ENCODE measurements at places on chromosomes 5 and 9. TPM values are rescaled to one million over a fixed set of nuclear protein-coding genes. Genes with fewer than 3 reads are reported as not detected.

- DNase-seq = no peak
Measured at GRCh38 chr5:61438298-61438970, 106.4 kb downstream of the ZSWIM6 start.

DNA sequence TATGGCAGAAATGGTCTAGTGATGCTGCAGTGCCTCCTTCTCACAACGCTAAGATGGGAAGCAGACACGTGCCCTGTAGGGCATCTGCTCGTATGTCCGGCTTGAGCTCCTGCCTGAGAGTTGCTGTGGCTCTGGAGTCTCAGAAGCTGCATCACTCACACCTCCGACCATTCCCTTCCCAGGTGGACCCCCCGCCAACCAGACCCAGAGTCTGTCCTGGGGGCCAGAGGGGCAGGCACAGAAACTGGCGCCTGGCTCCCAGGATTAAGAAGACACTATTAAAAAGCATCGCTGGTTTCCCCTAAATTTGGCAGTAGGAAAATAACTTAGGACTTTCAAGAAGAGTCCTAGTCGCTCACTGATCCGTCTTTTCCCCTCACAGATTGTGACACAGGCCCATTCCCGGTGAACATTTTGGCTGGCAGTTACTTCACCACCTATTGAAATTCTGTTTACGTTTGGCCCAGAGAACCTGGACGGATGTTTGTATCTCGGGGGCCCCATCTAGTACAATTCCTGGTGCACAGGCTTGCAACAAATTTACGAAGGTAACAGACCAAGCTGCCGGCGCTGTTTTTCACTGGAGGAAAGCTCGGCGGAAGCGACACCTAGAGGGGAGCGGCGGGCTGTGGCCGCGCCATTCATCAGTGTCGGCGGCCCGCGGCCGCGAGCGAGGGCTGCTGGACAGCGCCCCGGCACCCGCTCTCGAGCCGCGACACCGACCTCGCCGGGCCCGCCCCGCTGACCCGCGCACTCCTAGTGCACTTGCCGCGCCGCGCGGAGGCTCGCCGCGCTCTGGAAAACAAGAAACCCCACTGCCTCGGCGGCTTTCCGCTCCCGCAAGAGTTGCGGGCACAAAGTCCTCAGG is 1.6 kb downstream of the FSTL4 start:
- peak; percentile 4 for DNase-seq

DNA sequence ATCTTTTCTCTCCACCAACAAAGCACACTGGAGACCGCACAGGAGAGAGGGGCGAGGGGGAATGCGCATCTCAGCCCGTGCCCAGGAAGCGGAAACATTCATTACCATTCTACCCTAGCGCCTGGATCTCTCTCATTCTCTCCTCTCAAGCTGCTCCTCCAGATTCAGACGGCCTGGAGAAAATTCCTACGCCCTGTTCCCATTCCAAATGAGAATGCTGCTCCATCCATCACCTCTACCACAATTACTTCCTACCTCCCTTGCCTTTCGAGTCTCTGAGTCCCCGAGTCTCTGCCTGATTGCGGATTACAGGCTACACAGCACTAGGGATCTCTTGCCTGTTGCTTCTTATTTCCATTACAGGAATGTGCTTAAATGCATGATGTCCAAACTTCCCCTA is 6.7 kb downstream of the DDX31 start:
- DNase-seq = no peak

- no peak for DNase-seq
Measured at GRCh38 chr9:69393425-69393824, 68.4 kb downstream of the ENTREP1 start.

DNA sequence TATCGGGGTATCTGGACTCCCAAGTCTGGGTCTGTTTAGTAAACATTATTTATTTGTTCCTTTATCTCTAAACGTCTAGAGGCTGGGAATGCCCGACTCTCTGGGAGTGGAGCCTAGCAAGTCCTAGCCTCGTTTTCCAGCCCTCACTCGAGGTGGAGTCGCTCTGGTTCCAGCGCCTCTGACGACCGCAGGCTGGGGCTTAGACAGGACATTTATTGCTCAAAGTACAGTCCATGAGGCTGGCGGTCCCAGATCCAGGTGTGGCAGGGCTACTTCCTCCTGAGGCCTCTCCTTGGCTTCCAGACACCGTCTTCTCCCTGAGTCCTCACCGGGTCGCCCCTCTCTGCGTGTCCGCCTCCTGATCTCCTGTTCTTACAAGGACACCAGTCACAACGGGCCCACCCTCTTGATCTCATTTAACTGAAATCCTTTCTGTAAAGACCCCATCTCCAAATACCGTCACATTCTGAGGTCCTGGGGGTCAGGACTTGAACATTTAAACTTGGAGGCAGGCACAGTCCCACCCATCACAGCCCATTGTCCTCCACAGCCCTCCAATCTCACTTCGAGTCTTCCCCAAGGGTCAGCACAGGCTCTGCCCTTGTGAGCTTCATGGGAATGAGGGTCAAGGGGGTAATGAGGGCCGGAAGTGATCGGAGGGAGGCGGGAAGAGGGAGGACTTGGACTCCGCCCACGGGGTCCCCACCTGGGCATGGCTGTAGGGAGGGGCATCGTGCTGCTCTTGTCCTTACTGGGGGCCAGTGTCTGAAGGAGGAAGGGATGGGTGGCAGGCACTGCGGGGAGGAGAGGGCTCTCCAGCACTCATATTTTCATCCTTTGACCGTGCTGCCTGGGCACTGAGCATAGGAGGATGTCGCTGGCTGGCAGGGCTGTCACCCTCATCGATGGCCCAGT is 12.2 kb upstream of the CLPTM1L start:
- no peak for DNase-seq

GRCh38 chr9:125486576-125486975 is 220.4 kb downstream of the MAPKAP1 start:
- DNase-seq = no peak

DNA sequence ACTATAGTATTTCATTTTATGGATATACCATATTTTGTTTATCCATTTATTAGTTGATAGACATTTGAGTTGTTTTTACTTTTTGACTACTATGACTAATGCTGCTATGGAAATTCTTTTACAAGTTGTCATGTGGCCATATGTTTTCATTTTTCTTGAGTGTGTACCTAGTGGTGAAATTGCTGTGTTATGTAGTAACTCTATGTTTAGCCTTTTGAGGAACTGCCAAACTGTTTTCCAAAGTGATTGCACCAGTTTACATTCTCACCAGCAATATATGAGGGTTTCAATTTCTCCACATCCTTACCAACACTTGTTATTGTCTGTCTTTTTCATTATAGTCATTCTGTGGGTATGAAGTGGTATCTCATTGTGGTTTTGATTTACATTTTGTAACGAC is 75.4 kb downstream of the GRIA1 start:
- DNase-seq = peak; percentile 75

GRCh38 chr5:151200913-151201595 is 22.8 kb downstream of the CCDC69 start:
- no peak for DNase-seq

GRCh38 chr9:137705906-137706305 is 87.1 kb downstream of the EHMT1 start:
- no peak for DNase-seq

- no peak for DNase-seq
Measured at GRCh38 chr9:34599546-34599945, 10.0 kb upstream of the CNTFR start.

GRCh38 chr5:177357459-177358351 is at the start of gene RGS14:
RGS14 (plus strand) TSS chr5:177357924; CDS start chr5:177358025, 101 bp downstream.
- peak; percentile 64 for DNase-seq

DNA sequence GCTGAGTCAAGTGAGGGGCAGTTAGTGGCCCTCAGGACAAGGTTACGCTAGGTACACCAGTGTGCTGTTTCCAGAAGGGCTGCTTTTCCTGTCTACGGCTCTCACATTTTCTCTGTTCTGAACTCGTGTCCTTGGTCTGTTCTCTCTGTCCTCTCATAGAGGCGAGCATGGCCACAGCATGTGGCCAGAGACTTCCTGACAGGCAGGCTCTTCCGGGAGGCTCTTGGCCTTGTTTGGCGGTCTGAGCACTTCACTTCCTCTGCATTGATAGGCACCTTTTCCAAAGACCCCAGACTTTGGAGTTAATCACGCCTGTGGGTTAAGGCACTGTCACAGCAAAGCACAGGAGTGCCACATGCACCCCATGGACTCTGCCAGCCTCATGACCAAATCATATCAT is 1.2 kb downstream of the CKMT2 start:
- no peak for DNase-seq

GRCh38 chr9:89165880-89166279 is 12.7 kb downstream of the SHC3 start:
- no peak for DNase-seq

DNA sequence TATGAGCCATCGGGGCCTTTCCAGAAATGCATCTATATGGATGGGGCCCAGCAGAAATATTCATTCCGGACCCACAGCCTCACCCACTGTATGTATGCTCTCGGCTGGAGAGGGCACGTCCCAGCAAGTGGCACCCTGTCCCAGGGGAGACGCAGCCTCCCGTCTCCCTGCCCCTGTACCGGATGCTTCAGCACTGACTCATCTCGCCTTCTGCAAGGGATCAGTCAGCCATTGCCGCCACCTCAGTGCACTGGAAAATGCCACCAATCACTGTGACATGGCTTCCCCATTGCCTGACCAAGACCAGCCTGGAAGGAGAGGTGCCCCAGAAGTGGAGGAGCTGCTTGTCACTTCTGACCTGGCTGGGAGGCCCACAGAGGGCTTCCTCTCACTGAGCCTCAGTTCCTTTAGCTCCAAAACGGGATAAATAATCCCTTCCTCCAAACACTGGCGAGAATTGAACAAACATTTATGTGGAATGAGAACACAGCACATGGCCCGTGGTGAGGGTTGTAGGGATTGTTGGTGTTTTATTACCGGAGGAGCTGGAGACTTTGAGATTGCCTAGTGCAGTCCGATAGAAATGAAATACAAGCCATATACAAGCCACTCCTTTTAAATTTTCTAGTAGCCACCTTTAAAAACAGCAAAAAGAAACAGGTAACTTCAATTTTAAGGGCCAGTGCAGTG is 43.9 kb upstream of the ORM1 start:
- DNase-seq = peak; percentile 45

GRCh38 chr9:7439355-7439995 is 360.1 kb downstream of the DMAC1 start:
- DNase-seq = peak; percentile 60

GRCh38 chr5:80246995-80247729 is 8.7 kb downstream of the SERINC5 start:
- DNase-seq = peak; percentile 99

DNA sequence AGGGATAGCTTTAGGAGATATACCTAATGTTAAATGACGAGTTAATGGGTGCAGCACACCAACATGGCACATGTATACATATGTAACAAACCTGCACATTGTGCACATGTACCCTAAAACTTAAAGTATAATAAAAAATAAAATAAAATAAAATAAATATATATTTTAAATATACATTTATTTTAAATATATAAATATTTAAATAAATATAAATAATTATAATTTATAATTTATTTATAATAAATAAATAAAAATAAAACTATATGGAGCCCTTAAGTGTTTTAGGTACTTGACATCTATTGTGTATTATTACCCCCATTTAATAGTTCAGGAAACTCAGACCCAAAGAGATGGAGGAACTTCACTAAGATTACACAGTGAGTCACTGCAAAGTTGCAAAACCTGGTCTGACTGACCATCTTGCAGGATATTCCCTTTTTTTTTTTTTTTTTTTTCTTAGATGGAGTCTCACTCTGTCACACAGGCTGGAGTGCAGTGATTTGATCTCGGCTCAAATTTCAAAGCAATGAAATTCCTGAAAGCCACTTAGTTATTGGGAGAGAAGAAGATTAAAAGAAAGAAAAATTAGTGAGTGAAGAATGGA is 5.8 kb upstream of the C5orf52 start:
- peak; percentile 85 for DNase-seq

GRCh38 chr5:28864006-28864405 is 1825.6 kb upstream of the CDH9 start:
- DNase-seq = no peak

- no peak for DNase-seq
Measured at GRCh38 chr5:78744951-78745534, 96.5 kb upstream of the LHFPL2 start.

GRCh38 chr9:106322706-106323245 is 540.2 kb upstream of the ZNF462 start:
- DNase-seq = no peak

- no peak for DNase-seq
Measured at GRCh38 chr9:129685933-129686259, 20.4 kb downstream of the PRRX2 start.

DNA sequence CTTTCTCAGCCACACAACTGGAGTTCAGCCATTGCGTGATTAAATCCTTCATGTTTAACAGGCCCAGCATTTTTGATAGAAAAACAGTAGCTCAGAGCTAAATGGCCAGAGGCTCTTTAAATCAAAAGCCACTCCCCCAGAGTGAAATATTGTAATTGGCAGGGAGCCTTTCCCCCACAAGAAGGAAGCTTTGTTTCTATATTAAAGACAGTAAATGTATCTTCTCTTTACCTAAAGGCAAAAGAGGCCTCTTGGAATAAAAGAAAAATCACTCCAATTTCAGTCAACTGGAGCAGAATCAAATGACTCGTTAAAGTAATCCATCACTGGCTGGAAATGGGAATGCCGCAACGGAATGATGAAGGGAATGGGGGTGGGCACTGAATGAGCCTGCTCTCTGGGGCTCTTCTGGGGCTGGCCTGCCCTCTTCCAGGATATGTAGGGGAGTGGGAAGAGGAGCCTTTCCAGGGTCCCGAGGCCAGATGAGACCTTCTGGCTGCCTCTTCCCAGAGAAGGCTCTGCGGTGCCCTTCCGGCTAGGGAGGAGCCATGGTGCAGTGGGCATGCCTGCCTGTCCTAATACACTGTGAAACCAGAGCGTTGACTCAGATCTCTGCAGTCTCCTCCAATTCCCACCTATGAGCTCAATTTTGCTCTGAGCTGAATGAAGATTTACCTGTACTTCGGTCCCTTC is 45.2 kb downstream of the ANKDD1B start:
- peak; percentile 41 for DNase-seq

- DNase-seq = no peak
Measured at GRCh38 chr5:116651653-116652052, 77.0 kb upstream of the SEMA6A start.

Gene LMX1B
- polyA plus RNA-seq = not detected

Gene CCDC187
- under 0.01 TPM for polyA plus RNA-seq

Gene CAMK2A
- polyA plus RNA-seq = 1.5 TPM

Gene DMRT2
- not detected for polyA plus RNA-seq

Gene CDH6
- 45.4 TPM for polyA plus RNA-seq

Gene ALG2
- polyA plus RNA-seq = 47.6 TPM

Gene KCNV2
- not detected for polyA plus RNA-seq

Gene FOXD4
- polyA plus RNA-seq = 0.06 TPM

Measured in fibroblast of lung (primary cell).